ENCODE measurements at places on chromosomes 5 and 9.

DNA sequence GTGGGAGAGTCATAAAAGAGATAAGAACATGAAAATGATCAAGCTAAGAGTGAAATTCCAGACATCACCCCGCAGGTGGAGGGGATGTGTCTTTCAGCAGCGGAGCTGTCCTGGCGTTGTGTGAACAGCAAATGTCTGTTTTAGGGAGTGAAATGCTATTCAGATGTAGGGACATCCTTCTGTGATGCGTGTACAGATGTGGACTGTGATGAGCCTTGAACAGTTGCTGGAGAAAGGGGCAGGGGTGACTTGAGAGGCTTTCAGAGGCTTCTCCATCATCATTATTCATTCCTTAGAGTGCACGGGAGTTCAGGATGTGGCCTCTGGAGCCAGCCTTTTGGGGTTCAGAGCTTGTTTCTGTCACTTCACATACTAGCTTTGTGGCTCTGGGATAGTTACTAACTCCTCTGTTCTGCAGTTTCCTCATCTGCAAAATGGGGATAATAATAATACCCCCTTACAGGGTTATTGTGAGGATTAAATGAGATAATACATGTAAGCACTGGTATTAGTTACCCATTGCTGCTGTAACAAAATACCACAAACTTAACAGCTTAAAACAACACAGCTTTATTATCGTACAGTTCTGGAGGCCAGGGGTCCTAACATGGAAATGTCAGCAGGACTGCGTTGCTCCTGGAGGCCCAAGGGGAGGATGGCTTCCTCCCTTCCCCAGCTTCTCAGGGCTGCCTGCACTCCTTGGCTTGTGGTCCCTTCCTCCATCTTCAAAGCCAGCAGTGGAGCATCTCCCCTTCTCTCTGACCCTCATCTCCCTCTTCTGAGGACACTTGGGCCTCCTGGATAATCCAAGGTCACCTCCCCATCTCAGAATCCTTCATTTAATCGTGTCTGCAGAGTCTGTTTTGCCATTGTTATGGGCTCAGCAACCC is 9.4 kb downstream of the TRAF1 start:
- no peak for DNase-seq

- DNase-seq: no peak
Observed at GRCh38 chr5:124842725-124843595, 96.5 kb upstream of the ZNF608 start.

DNA sequence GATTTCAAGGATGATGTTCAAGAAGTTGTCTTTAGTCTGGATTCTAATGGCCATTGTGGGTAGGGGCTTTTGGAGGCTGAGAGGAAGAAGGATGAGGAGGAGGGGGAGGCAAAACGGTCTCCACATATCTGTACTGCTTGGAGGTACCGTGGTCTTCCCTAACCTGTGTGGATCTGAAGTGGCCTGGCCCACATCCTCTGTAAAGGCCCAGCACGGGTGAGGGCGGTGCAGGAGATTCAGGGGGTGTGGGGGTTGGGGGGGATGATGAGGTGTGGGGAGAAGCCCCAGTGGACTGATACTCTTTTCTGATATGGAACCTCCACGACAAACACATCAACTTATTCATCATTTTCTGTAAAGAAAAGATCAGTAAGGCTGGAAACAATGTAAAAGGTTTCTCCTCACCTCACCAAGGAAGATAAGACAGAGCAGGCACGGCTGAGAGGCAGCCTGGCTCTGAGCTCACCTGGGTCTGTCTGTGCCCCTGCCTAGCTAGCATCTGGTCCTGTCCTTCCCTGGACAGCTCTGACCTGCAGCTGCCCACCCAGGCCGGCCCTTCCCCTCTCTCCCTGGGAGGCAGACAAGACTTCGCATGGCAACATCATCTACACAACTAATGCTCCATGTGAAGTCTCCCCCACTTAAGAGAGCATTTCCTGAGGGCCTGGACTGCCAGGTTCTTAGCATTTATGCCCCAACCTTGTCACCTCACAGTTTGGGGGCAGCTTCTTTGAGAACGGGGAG is 5.6 kb upstream of the IL3 start:
- DNase-seq: no peak

DNA sequence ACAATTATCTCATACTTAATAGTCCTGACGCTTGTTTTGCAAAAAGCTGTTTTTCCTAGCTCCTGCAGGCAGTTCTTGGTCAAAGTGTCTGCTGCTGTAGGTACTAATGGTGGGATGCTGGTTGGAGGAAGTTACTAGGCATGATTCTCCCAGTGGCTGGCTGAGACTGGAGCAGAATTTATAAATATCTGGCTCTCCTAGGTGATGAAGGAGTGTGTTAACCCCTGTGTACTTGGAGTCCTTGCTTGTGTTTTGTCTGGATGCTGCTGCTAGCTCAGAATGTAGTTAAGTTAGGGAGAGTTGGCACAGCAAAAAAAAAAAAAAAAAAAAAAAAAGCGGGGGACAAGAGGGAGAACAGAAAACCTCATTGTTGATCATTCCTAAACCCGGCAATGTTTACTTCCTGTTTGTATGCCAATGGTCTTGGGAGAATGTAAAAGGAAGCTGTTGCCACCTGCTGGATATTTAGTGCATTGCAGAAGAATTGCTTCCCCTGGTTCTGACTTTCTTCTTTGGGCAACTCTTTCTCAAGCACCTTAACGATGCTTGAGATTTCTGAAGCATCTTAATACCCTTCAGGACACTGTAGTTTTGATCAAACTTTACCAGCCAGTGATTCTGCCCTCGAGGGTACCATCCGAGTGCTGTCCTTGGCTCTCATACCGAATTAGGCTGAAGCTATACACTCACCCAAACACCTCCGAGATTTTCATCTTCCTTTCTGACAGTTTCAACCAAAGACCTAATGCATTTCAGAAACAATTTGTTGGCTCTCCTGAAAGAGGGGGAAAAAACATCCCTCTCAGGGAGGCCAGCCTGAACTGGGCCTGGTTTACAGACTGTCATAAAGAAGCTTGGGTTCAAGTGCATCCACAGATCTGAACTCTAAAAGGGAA is 71.7 kb upstream of the WWC1 start:
- DNase-seq: peak; percentile 47

- no peak for DNase-seq
Observed at GRCh38 chr5:132086277-132086794, 12.7 kb downstream of the CSF2 start.

DNA sequence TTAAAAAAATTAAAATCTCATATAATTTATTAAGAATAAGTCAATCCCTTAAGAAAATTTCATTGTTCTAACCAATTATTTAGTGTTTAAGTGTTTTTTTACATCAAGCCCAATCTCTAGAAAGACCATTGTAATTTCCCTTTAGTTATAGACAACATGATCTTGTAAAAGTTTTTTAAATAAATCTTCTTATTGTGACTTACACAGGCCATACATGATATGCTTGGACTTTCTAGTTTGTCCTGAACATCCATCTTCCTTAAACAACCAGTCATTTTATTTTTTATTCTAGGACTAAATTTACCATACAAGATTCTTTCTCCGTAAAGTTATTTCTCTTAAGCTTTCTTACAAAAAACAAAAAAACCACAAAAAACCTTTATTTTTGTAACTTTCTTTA is 126.5 kb upstream of the MAST4 start:
- DNase-seq: no peak

GRCh38 chr9:72356041-72356582 is 8.9 kb downstream of the ZFAND5 start:
- DNase-seq: no peak

DNA sequence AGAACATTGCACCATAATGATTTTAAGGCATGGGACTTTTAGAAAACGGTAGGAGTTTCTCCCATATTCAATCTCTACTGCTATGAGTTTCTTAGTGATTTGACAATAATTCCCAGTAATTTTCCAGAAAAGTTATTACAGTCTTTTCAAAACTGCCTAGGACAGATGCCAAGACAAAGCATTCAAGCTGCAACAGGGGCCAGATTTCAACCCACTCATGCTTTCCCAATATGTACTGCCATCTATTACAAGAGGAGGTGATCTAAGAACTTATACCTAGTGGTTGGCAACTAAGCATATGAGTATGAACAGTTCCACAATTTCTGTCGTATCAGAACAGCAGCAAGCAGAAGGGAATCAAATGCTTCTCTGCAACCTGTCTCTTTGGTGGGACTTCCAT is 95.1 kb upstream of the TMED7 start:
- DNase-seq: no peak

- no peak for DNase-seq
Observed at GRCh38 chr5:138974227-138975063, 99.3 kb upstream of the LRRTM2 start.

GRCh38 chr5:92455011-92455410 is 1071.9 kb upstream of the ARRDC3 start:
- no peak for DNase-seq

- no peak for DNase-seq
Observed at GRCh38 chr5:89756955-89757354, 652.6 kb downstream of the CETN3 start.

GRCh38 chr9:68507130-68507805 is 33.4 kb downstream of the TMEM252 start:
- no peak for DNase-seq

- DNase-seq: no peak
Observed at GRCh38 chr5:156350256-156350655, 23.3 kb downstream of the SGCD start.

- peak; percentile 56 for DNase-seq
Observed at GRCh38 chr9:121744002-121744686, 92.7 kb downstream of the DAB2IP start.

DNA sequence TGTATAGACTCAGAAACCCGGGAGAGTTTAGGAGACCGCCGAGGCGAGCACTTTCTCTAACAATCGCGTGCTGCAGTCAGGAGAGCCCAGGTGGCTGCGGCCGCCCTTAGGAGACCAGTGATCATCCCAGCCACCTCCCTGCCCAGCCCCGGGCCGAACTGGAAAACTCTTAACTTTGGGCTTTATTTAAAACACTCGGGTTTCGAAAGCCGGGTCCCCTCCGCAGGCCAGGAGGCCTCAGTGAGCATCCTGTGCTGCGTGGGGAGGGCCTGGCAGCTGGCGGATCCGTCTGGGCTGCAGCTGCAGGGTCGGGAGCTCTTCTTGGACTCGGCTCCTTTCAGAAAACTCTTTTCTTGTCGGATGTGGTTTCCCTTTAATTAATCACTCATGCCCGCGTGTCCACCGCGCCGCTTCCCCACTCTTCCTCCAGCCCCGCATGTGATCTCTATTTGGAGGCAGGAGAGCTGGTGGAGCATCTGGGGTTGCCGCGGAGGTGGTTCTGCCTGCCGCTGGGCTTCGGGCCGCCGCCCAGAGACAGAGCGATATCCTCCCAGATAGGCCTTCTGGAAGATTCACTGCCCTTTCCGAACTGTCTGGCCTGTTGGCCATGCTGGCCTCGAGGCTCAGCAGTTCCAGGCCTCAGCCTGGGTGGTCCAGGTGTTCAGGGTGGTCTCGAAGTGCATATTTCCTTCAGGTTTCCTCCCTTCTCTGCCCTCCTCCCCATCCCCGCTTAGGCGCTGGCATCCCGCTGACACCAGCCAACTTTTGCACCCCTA is 59.5 kb downstream of the TMEM174 start:
- no peak for DNase-seq

GRCh38 chr5:11174591-11174990 is 413.6 kb upstream of the DAP start:
- DNase-seq: no peak

GRCh38 chr9:14251154-14252071 is 62.5 kb downstream of the NFIB start:
- no peak for DNase-seq

- DNase-seq: no peak
Observed at GRCh38 chr9:135798263-135798585, 96.2 kb downstream of the KCNT1 start.

GRCh38 chr9:10366171-10366779 is 246.5 kb downstream of the PTPRD start:
- no peak for DNase-seq

- DNase-seq: no peak
Observed at GRCh38 chr5:69312459-69313160, 20.0 kb downstream of the CCDC125 start.

DNA sequence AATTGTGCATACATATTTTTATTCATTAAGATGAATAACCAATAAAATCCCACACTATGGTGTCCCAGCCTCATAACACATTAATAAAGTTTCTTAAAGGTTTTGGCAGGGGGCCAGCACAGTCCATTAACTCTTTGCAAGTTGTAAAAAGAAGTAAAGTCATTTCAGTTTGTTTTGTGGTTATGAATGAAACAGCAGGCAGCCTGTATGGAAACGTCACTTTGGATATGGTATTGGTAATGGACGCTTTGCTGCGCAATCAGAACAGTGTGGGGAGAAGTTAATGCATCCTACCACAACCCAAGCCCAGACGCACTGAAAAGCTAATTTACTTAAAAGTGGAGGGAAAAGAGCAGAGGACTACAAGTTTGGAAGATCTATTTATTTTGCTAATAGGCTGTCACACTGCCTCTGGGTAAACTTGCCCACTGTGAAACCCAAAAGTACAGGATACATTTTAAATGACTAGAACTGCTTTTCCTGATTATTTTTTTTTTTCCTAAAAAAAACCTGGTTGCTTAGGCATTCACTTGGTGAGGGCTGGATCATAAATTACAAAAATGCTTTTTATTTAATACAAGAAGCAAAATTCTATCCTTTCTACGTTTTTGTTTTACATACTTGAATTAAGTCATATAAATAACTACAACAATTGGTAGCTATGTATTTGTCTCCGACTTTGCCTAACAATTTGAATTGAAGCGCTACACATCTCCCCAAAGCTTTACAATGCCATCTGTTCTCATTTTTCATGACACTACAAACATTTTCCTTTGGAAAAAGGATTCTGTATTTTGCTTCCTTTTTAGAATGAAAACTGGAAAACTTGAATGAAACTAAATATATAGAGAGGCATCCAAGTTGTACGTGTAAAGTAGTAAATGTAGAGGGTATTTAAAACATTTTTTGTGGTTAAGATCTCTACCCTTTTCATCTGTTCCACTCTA is 104.3 kb downstream of the NFIB start:
- no peak for DNase-seq

- DNase-seq: no peak
Observed at GRCh38 chr5:42614509-42614908, 142.1 kb upstream of the CCDC152 start.

DNA sequence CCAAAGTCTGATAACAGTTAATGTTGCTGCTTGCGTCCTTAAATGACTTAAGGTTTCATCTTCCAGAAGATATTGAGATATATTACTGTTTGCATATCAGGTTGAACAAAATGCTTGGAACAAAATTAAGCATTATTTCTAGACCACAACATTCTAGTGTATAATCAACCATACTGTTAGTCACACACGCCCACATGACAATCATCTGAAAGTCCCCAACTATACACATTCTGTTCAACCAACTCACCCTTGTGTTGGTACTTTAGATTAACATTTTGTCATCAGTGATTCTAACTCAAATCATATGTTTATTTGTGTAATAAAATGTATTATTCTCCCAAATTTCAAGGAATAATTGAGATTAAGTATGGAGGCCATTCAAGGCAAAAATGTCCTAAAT is 47.3 kb downstream of the LURAP1L start:
- no peak for DNase-seq

GRCh38 chr5:41670216-41670615 is 159.8 kb upstream of the PLCXD3 start:
- no peak for DNase-seq

GRCh38 chr5:168400429-168401220 is 85.6 kb upstream of the RARS1 start:
- no peak for DNase-seq

GRCh38 chr5:61474746-61475145 is 142.7 kb downstream of the ZSWIM6 start:
- DNase-seq: no peak

- no peak for DNase-seq
Observed at GRCh38 chr5:36045895-36046294, 20.8 kb downstream of the UGT3A2 start.
